HFF-Myc (cell line): ENCODE measurements at places on chromosomes 1 and 21.
A peak's percentile ranks its signal among the peaks of the same experiment; 100 is the strongest.

DNA sequence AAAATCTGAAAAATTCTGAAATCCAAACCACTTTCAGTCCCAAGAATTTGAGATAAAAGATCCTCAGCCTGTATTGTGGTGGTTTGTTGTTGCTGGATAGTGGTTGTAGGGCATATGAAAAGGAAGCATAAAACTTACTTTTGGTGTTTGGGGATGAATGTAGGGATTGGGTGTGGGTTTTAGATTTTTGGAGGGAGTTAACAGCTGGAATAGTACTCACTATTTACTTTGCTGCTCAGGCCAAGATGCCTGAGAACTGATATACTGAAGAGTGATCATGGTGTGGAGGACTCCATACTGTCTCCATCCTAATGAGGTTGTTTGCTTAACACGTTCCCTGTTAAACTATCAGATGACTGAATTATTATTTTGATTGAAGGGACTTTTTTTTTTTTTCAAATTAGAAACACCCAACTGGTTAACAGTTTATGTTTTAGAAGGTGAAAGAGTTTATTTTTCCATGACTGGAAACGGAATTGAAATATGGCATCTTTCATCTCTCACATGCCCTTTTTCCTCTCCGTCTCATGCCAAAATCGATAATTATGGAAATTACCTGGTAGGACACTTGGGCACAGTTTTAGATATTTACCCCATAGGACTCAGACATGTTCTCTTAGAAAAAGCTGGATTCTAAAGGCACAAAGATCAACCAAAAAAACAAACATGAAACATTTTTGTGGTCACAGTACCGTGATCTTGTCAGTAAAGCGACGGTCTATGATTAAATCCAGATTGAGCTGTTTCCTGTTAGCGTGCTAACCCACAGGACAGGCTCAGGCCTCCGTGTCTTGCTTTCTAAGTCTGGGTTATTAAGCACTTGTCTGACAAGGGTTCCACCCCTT is 37.3 kb downstream of the RGL1 start:
- DNase-seq, result peak; percentile 98

GRCh38 chr1:21734526-21734925 is 48.4 kb downstream of the USP48 start:
- no peak for DNase-seq

GRCh38 chr1:76444773-76445172 is 370.2 kb downstream of the ST6GALNAC3 start:
- DNase-seq, result no peak

DNA sequence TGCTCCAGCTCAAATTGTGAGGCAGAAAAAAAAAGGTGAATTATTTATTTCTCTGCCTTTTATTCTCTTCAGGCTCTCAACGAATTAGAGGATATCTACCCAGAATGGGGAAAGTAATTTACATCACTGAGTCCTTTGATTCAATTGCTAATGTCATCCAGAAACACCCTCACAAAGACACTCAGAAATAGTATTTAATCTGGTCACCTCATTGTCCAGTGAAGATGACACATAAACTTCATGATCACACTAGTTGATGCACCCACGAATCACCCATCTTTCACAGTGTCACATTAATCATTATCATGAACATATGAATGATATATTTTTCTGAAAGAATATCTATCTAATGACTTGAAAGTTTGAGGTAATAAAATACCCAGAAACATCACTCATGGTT is 868.5 kb downstream of the BRINP3 start:
- no peak for DNase-seq
